ENCODE measurements at places on chromosomes 4 and X.

- no peak for DNase-seq
These were observed 29.1 kb downstream of the MCUB start for GRCh38 chr4:109589119-109589518.

- no peak for DNase-seq
These were observed 226.6 kb upstream of the TRAM1L1 start for GRCh38 chr4:117311989-117312388.

DNA sequence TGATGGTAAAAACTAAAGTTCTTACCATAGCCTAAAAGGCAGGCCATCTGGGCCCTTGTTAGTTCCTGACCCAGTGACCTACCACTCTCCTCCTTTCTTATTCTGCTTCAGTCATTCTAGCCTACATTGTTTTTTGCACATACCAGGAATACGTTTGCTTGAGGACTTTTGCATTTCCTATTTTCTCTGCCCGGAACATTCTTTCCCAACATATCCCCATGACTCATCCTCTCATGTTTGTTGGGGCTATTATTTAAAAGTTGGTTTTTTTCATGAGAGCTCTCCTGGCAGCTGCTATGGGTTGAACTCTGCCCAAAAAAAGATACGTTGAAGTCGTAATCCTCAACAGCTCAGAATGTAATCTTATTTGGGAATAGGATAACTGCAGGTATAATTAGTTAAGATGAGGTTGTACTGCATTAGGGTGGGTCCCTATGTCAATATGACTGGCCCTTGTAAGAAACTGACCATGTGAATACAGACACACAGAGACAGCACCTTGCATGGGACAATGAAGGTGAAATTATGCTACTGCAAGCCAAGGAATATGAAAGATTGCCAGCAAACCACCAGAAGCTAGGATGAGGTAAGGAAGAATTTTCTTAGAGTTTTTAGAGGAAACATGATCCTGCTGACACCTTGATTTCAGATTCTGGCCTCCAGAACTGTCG lies 138.3 kb upstream of the PDHA2 start:
- no peak for DNase-seq

- DNase-seq: no peak
These were observed 298.8 kb downstream of the GBA3 start for GRCh38 chr4:22991576-22991975.

- no peak for DNase-seq
These were observed 41.3 kb upstream of the STAG2 start for GRCh38 chrX:123920105-123920785.

- no peak for DNase-seq
These were observed 93.2 kb upstream of the AP1S2 start for GRCh38 chrX:15947648-15948317.

GRCh38 chrX:47206316-47206715 lies 12.2 kb upstream of the CDK16 start:
- no peak for DNase-seq

GRCh38 chrX:51395480-51395809 lies 62.8 kb downstream of the NUDT10 start:
- no peak for DNase-seq
